ENCODE measurements at places on chromosomes 3 and 15.

DNA sequence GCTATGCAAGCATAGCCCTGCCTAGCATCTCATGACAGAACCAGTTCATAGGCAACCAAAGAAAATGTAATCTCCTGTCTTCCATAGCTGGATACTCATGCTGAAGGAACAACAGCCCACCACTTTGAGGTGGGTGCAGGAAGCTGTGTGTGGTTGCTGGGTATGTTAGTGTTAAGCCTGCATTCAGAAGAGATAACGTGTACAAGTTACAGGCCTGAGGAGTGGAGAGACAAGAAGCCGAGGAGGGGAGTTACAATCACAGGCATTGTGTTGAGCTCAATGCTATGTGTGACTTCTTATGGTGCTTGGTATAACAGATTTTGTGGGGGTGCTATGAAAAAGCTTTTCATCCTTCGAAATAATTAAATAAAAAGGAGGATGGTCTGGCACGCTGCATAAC is 42.8 kb upstream of the SECISBP2L start:
- DNase-seq, result no peak

GRCh38 chr3:112127522-112128494 is 5.2 kb downstream of the GCSAM start:
- DNase-seq, result peak; percentile 40

DNA sequence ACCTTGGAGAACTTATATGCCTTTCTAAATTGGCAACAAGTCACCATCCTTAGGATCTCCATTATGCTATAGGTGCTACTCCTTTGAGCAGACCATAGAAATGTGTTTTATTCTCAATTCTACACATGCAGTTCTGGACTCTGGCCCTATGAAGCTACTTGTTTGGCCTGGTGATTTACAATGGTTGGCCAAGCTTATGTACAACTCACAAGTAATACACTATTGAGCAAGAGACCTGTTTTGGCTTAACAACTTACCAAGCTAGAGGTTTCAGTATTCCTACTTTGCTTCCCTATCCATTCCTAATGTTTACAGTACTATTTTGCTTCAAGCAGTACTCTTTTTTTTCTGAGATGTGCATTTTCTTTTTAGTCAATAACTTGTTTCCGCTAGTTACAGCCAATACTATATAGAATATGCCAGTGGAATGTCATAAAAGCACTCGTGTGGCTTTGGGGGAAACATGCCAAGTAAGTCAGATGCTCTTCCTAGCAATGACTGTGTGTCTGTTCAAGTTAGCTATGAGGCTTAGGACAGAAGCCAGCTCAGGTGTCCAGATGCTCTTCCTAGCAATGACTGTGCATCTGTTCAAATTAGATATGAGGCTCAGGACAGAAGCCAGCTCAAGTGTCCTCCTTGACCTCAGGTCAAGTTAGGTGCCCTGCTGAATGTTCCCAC is 174.9 kb upstream of the SEMA6D start:
- no peak for DNase-seq

DNA sequence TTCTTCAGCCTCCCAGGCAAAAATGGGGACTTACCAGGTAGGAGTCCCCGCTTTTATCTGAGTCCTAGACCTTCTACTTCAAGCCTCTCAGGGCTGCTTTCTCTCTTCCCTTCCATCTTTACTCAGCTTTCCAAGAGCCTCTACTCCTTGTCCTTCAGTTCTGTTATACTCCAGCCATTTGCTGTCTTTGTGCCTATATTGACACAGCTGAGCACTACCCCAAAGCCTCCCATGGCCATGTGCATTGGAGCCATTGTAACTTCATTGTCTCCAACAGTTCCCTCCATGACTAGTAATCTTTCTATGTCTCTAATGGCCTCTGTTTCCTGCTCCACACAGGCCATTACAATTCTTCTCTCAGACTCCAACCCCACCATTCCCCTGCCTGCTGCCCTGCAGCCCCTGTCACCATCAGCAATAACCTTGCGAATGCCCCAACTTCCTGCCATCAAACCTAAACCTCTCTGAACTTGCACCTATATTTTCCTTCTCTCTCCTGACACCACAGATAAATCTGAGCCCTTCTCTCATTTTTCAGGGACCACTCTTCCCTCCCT is 77.9 kb upstream of the ADPGK start:
- DNase-seq, result no peak

GRCh38 chr3:136667081-136667480 is 85.1 kb downstream of the STAG1 start:
- no peak for DNase-seq

GRCh38 chr3:46141813-46142212 is 66.3 kb downstream of the CCR1 start:
- DNase-seq, result peak; percentile 61

DNA sequence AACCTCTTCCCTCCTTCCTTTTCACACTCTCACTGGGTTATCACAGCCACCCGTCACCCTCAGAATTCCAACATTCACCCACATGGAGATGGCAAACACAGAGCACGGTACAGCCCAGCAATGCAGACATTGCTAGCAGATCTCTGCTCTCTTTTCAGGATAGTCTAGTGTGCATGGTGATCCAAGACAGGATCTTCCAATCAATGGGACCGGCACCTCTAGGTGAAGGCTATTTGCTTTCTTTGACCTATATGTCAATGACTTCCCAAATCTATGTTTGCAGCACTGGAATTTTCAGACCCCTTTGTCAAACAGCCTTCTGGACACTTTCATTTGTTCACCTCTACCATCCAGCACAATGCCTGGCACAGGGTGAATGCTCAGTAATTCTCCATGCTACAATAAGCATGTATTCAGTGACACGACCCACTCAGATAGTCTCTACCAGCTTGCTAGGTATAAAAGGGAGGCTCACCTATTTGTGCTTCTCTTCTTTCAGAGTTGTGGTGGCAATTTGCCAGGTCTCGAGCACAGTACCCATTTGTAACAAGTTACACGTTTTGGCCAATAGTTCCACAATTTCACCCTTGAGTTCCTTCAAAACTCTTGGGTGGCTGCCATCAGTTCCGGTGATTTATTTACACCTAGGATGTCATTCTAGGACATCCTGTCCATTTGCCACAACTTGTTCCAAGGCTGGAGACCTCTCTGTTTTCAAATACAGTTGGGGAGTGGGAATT is 279.1 kb upstream of the ICE2 start:
- no peak for DNase-seq

GRCh38 chr15:66157507-66157906 is 96.0 kb downstream of the MEGF11 start:
- DNase-seq, result no peak

Measured in inflammatory macrophage treated with lipopolysaccharide for 4 hours (primary cell).